ENCODE measurements at places on chromosomes 3 and 15.

DNA sequence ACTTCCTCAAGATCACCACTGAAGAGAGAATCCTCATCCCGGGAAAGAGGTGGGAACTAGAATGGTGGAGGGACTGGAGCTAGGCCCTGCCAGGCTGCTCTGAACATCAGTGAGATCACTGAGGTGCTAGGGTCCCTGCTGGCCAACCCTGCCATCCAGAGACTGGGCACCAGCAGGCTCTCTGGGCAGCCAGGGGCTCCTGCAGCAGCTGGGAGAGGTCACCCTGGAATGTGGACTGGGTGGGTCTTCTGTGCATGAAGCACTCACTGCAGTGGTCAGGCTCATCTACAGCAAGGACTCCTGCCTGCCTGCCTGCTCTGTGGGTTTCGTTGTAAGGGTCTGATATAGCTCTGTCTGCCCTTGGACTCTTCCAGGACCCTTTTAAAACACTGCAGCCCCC, 24.9 kb downstream of the ALS2CL start:
- DNase-seq, result no peak

DNA sequence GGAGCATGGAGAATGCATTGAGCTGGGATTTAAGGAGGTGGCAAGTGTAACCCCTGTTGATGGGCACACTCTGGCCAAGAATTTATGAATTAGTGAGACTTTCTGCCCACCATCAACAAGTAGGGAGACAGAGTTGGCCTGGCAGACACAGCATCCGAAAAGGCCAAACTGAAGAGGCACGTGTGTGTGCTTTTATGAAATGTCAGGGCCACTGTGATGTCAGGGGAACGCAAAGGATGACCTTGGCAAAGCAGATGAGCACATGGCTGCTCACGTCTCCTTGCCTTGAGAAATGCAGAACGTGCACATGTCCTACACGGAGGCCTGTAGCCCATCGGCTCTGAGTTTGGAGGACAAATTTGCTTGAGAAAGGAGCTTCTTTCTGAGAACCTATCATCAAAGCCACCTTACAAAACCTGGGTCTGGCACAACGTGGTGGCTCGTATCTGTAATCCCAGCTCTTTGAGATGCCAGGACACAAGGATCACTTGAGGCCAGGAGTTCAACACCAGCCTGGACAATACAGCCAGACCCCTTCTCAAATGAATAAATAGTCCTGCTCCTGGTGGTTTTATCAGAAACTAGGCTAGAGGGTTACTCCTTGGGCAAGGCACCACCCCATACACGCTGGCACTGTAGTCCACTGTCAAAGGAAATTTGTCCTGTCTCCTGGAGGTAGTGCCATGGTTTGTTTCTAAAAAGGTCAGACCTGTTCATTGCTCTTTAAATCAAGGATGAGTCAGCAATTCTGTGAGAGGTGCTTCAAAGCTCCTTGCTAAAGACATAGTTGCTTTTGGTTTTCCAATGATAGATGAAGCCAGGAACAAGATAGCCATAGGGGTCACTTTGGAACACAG, 941 bp upstream of the SH3BP5 start:
- DNase-seq, result no peak

DNA sequence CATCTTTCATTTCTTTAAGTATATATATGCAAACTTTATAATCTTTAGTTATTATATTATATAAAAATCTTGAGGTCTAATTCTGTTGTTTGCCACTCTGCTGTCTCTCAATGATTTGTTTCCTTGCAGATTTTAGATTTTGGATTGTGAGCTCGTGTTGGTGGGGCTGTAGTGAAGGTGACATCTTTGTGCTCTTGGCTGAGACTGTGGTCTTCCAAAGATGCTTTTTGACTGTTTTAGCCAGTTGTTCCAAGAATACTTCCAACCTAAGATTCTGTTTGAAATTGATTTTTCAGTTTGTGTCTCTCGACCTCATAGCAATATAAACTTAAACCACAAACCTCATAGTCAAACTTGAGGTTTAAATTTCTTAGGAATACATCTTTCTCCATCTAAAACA, 326.5 kb downstream of the SLC9A9 start:
- no peak for DNase-seq

DNA sequence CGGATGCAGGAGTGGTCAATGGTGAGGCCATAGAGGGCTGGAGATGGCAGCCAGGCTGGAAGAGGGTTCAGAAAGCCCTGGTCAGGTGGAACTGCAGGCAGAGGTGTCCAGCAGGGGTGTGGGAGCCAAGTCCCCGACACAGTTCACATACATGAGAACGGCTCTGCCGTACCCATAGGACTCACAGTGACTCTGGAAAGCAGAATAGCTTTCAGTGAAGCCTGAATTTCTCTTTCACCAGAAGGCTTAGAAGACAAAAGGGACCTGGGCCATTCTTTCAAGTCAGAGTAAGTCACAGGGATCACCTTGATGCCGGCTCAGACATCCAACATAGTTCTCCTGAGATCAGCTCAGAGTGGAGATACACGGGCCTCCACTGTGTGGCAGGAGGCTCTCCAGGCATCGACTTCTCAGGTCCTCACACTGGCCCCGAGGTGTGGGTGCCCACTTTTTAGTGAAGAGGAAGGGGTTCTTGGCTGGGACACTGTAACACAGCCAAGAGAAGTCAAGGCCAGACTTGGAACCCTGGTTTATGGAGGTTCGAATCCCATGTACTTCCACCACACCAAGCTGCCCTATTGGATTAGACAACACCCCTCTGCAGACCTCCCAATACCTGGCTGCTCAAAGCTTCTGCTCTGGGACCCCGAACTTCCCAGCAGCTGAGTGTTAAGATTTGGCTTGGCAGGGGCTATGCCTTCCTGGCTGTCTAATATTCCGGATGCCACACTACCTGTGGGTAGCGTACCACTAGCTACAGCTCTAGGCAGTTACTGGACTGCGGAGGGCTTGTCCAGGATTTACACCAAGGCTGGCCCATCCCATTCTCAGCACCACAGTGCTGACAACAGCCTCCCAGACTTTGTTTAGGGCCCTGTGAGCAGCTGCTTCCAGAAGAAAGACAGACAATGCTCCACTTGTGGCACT, 40.4 kb upstream of the RAB6B start:
- DNase-seq, result no peak

DNA sequence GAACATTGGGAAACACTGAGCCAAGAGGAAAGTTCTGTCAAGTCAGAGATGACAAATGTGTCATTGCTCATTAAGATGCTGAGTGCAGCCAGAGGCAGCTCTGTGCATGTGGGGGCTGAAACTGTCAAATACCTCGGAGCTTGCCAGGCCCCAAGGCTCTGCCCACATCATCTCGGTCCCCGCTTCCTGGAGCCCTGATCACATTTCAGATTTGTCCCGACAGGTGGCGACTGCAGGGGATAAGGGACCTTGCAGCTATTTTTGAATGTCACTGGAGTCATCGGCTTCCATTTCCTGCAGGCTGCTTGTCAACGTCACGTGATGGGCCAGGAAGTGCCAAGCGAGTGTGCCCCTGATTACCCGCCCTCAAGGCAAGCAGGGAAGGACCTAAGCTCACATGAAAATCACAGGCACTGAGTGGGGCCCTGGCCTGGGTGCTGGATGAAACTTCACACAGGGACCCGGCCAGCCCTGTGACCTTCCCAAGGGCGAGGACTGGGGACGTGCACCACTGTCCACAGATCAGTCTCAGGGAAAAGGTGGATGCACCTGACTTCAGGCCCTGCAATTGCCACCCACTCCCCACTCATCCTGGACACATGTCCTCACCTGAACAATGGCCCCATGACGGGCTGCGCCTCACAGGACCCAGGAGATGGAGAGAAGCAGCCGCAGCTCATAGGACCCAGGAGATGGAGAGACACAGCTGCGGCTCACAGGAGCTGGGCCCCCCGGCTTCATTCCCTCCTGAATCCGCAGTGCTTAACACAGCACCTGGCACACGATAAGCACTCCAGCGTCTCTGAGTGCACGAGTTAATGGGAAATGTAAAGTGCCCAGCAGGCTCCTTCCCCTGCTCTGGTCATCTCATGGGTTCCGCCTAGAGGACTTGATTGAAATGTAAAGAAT, 73.4 kb downstream of the NUP210 start:
- no peak for DNase-seq

- DNase-seq, result no peak
These were observed 41.9 kb upstream of the LMOD3 start for GRCh38 chr3:69164296-69164695.

GRCh38 chr3:123481071-123481470, 32.2 kb upstream of the ADCY5 start:
- DNase-seq, result no peak

DNA sequence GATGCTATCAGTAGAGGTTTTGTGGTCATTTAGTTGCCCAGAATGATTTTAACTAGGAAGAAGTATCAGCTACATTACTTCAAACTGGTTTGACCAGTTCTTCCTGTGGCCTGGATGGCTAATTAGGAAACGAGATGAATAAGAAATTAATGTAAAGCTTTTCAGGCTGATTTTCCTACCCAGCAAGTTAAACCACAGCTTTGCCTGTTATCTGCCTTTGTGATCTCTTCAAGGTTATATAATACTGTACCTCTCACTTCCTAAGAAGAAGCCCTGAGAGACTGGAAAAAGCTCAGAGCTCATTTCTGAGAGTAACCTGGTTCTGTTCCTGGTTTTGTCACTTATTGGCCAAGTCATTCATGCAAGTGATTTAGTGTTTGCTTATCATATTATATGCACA, 782.2 kb upstream of the GOLIM4 start:
- DNase-seq, result no peak

GRCh38 chr15:69056365-69056764, 41.9 kb downstream of the NOX5 start:
- peak; percentile 56 for DNase-seq

GRCh38 chr3:65532215-65532614, 506.5 kb downstream of the MAGI1 start:
- DNase-seq, result no peak

GRCh38 chr15:59388670-59389069, 16.0 kb upstream of the MYO1E start:
- no peak for DNase-seq

DNA sequence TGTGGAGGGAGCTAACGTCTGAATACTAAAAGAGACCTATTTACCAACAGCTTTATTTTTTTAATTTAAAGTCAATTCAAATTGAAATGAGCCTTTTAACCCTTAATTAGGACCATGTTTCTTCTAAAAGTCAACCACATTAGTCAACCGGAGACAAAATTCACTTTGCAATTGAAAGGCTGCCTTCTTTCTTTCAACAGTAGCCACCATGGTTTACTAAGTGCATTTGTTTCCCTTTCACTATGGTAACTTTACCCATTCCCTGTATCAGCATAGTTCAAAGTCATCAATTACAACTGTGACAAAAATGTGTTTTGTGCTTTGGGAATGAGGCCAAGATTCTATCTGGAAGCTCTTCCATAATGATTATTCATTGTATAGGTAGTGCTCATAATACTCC, 225.4 kb downstream of the EPHA3 start:
- DNase-seq, result no peak

DNA sequence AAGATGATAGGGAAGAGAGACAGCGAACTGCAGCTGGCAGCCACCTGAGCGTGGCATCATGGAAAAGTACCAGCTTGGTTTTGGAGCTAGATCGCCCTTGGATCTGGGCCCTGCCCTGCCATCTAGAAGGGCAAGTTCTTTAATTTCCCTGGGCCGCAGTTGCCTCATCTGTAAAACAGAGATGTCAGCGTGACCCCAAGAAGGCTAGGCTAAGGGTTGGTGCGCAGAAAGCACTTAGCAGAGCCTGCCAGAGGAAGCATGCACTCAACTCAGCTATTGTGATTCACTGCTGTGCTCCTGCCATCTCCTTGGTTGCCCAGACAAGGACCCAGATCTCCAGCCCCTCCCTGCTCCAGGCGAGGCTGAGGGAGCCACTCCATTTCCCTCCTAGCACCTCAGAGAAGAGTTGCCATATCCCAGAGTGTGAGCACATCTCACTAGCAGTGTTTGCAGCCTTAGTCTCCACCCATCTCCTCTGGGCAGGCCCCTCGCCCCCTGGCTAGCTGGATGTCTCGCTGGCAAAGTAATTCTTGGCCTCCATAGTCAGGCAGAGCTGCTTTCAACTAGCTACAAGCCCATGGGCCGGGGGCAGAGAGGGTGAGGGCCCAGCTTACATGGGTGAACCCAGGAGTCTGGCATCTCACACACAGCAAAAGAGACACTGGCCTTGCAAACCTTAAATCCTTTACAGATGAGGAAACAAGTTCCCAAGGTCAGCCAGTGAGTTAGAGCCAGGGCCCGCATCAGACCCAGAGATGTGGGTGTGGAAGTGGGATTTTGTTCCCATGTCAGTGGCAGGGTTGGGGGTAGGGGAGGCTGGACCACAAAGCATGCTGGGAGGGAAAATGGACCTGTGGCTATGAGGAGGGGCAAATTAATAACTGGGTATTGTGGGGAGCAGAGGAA, 280.7 kb upstream of the TLE3 start:
- no peak for DNase-seq

DNA sequence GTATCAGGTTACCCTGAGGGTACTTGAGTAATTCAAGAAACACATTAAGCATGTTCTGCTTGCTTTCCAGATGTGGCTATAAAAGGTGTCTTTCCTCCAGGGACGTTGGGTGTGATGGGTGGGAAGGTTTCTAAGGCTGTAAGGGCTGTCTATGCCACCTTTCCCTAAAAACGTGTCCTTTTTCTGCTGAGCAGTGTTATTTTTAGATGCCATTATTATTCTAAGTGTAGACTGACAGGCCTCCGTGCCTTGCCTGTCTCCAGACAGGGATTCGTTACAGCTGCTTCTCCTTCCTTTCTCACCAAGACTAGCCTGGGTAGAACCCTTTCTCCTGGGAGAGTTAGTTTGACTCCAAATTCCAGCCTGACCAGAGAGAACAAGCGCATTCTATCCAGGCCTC, 26.8 kb upstream of the RHO start:
- no peak for DNase-seq

- DNase-seq, result no peak
These were observed 48.1 kb downstream of the RAB11A start for GRCh38 chr15:65917407-65917756.

DNA sequence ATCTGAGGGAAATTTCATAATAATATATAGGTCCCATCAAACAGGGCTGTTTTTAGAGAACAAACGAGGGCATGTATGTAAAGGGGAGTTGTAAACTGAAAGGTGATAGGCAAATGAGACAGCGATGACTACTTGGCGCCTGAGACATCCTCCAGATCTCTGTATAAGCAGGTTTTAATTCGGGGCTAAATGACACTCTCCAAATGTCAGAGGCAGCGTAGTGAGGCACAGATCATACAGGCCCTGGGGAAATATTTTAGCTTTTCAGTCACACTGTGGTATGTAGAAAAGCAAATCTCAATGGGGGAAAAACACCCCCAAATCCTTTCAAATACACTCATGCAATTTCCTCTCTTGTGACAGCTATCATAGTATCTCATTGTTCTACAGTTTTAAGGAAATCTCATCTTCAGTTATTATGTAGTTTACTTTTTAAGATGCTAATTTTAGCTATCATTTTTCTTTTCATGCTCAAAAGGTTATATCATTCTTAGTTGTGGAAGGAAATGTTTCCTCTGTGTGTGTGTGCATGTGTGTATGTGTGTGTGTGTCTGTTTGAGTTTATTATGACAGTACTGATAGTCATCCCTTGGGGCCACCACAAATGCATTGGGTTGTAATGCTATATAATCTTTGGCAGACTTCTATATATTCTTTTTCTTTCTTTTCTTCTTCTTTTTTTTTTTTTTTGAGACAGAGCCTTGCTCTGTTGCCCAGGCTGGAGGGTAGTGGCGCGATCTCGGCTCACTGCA, 1.1 kb downstream of the TPRG1 start:
- DNase-seq, result no peak
